AG20443 (cell line): ENCODE measurements at places on chromosomes 3 and 15.

- DNase-seq = no peak
Observed at GRCh38 chr15:67805666-67806516, 19.4 kb upstream of the SKOR1 start.

GRCh38 chr15:36882487-36883131 is 217.7 kb downstream of the MEIS2 start:
- no peak for DNase-seq

- DNase-seq = no peak
Observed at GRCh38 chr3:39280571-39280970, 735 bp upstream of the CX3CR1 start.

DNA sequence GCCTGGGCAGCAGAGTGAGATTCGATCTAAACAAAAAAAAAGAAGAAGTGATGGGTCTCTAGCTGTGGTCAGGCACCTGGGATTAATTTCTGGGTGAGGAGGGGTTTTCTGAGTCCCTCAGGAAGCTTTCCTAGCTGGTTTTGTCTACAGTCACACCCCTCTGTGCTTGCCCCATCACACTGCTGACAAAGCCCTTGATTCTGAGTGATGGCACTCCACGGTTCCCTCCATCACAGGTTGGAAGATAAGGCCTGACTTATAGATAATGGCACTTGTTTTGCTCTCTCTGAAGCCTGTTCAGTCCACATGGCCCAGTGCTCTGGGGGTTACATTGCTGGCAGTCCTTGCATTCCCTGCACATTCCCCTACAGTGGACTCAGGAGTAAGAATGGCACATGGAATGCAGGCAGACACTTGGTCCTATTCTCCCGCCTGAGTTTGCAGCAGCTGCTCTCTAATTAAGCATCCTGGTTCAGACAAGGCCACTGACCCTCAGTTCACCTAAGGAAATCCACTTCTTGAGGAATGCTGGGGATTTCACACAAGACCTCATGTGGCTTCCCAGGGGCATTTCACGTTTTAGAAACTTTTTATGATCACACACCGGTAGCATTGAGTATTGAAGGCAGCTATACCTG is 81.0 kb upstream of the NMNAT3 start:
- peak; percentile 25 for DNase-seq

DNA sequence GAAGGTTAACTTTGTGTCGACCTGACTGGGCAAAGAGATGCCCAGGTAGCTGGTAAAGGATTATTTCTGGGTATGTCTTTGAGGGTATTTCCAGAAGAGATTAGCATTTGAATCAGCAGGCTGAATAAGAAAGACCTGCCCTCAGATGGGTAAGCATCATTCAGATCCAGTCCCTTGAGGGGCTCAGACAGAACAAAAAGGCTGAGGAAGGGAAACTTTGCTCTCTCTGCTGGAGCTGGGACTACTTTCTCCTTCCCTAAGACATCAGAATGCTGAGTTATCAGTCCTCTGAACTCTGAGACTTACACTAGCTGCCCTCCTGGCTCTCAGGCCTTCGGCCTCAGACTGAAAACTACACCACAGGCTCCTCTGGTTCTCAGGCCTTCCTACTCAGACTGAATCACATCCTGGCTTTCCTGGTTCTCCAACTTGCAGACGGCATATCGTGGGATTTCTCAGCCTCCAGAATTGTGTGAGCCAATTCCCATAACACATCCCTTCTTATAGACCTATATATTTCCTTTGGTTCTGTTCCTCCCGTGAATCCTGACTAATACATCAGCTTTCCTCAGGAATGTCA is 982.9 kb downstream of the TUSC7 start:
- DNase-seq = peak; percentile 22

DNA sequence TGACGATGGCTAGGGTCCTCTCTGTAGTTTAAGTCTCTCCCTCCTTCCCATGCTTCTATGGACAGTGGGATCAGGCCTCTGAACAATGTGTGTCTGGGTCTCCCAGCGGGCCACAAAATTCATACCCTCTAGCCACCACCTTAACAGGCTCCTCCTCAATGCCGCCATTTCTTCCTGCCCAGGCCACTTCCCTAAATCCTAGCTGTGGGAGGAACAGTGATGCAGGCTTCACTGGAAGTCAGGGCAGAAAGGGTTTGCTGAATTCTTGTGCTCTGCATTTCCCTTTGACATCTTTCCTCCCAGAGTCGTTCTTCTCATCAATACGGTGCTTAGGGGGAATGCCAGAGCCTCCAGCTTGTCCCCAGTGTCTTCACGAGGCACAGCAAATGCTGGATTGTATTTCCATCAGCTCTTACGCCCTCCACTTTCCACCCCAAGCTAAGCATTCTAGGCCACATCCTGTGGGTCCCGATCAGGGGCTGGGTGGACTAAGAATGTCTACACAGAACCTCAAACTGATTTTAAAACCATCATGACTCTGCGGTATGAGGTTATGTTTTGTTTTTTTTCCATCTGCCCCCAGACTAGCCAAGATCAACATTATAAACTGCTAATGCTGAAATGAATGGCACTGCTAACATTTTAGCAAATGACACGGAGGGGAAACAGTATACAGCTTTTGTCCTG is 11.9 kb upstream of the LDHAL6B start:
- no peak for DNase-seq

DNA sequence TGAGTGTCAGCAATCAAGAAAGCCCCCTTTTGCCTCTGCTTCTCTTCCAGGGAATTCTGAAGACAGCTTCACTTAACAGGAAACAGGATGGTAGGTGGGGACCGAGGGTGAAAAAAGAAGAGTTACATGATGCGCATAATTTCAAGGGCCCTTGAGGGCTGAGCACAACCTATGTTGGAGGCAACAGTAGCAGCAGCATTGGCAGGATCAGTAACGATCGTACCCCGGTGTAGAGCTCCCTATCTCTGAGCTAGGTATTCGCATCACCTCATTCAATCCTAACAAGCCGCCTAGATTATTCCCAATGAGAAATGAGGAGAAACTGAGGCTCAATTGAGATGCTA is 432 bp upstream of the RAD54L2 start:
- DNase-seq = no peak

- peak; percentile 73 for DNase-seq
Observed at GRCh38 chr15:73608941-73609340, 24.2 kb downstream of the NPTN start.

DNA sequence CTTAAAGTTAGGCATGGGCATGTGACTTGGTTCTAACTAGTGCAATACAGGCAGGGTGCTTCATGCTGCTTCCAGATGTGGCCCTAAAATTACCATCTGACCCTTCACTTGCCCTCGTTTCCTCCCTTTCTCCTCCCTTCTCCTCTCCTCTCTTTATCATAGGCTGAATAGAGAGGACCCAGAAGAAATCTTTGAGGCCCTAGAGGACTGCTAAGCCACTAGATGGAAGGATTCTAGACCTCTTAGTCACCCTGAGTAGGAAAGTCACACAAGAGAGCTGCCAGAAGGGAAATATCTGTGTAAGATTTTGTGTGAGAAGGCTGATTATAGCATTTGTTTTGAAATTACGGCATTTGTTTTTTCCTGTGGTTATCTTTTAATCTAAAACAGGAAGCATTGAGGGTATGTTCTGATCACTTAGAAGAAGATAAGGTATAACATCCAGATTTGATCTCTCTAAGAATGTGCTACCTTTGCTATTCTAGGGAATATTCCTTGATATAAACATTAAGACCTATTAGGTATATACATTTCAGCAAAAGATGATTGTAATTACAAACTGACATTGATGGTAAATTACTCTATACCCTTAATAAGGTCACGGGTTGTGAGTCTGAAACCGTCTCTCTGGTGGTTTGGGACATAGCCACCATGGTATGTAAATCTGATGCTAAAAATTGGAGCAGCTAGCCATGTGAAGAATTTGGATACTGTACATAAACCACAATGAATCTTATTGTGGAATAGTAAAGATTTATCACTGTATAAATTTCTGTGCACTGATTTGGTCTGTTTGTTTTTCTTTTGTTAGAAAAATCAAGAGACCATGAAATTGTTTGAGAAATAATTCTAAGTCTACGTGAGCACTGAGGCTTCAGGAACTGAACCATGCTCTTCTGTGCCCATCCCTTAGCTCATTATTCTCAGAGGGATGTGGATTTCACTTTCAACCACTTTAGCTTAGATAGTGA is 84.1 kb downstream of the TP63 start:
- DNase-seq = peak; percentile 59

GRCh38 chr15:77402740-77403379 is 17.0 kb downstream of the PEAK1 start:
- peak; percentile 43 for DNase-seq

DNA sequence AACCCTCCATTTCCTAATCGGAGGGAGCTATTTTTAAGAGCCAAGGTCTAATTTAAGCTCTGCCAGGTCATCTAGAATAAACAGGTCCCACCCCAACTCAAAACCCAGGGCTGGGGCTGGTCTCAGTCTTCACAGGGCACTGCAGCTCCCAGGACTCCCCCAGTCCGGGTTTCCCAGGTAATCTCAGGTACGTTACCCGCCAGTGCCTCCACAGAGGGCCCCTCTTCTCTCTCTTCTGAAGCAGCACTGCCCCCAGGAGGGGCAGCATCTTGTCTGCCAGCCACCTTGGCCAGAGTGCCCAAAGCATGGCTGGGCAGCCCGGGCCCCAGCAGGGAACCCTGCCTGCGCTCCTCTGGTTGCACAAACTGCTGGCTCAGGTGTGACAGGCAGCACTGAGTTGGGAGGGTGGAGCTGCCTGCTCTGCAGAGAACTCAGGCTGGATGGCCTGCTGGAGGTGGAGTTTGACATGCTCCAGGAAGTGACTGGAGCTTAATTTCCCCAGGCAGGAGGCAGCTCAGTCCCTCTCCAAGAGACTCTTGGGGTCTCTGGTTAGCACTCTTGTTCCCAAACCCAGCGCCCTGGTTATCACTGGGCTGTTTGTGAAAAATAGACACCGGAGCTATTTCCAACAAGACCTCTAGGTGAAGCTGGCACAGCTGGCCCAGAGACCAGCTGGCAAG is at the start of gene PLA2G4F:
Gene PLA2G4F (minus strand): TSS at position 394 of the 680 bp plus-strand sequence. CDS start 87 bp downstream, at position 307.
- DNase-seq = no peak

GRCh38 chr3:13475871-13476590 is 4.1 kb upstream of the HDAC11 start:
- DNase-seq = no peak

GRCh38 chr3:47722859-47723258 is 58.8 kb downstream of the SMARCC1 start:
- DNase-seq = no peak

- peak; percentile 75 for DNase-seq
Observed at GRCh38 chr3:139238281-139239030, 105.4 kb upstream of the MRPS22 start.

DNA sequence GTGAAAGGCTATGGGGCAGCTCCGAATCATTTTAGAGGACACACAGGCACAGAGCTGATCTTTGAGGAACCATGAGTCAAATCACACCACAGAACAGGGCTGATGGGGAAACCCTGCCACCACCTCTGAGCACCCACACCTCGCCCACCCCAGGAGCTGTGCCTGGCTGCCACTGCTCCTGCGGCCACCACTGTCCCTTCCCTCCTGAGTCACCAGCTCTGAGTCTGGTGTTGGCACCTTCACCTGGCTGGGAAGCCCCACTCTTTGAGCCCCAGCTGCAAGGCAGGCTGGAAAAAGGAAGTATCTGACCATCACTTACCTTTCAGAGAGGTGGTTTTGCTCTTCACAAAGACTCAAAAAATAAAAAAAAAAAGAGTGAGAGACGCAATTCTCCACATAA is 63.6 kb upstream of the MEF2A start:
- no peak for DNase-seq

- no peak for DNase-seq
Observed at GRCh38 chr15:91813924-91814323, 39.6 kb upstream of the SLCO3A1 start.

GRCh38 chr15:43125100-43125661 is 8.2 kb upstream of the TMEM62 start:
- no peak for DNase-seq
